ENCODE measurements at places on chromosomes 13 and 19.

- no peak for DNase-seq
Observed at GRCh38 chr13:79861731-79862130, 380.8 kb downstream of the NDFIP2 start.

DNA sequence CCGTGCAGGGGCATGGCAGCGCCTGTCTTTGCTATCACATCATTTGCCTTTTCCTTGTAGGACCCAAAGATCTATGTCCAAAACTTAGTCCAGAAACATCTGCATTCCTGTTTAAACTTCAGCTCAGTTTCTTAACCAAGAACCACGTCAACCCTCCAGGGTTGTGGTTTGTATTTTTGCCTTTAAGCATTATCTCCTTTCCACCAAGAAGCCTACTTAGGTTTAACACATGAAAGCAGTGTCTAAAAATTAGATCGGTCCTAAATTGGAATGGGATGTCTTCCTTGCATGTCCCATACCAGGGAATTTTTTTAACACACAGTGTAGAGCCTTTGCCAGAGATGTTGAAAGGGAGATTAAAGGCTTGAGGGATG lies 38.8 kb downstream of the DHRS12 start:
- no peak for DNase-seq

DNA sequence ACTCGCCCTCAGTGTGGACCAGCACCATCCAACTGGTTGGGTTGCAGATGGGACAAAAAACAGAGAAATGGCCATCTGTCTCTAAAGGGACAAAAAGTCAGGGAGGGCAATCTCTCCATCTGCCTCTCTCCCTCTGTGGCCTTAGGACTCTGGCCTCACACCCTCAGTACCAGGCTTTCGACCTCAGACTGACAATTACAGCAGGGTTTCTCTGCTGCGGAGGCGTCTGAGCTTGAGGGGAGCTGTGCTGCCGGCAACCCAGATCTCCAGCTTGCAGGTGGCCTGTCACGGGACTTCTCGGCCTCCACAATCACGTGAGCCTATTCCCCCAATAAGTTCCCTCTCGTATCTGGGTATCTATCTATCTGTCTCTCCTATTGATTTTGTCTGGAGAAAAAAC lies 27.7 kb downstream of the MLLT1 start:
- DNase-seq, result no peak

DNA sequence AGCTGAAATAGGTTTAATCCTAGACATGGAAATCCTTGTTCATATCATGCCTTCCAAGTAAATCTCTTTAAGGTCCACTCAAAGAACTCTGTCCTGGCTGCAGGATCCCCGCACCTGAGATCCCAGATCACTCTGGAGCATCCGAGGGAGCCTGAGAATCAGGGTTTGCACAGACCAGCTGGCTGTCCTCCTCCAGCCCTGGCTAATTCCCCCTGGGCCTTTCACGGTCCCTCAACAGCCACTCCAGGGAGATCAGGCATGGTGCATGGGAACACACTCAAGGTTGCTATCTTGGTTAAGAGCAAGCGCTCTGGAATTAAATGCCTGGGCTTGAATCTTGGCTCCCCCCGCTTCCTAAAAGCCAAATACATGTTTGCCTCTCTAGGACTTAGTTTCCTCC lies 130.8 kb downstream of the IRS2 start:
- no peak for DNase-seq

- DNase-seq, result no peak
Observed at GRCh38 chr19:40822161-40822560, 23.2 kb downstream of the EGLN2 start.

- no peak for DNase-seq
Observed at GRCh38 chr19:40565910-40566495, 10.7 kb upstream of the SHKBP1 start.

GRCh38 chr13:24982333-24982999 lies 113.5 kb upstream of the PABPC3 start:
- DNase-seq, result no peak

GRCh38 chr19:37172368-37173366 lies at the start of gene ZNF585A:
Gene ZNF585A (minus strand): TSS chr19:37172695. CDS start chr19:37169910, 2,785 bp downstream.
- peak; percentile 95 for DNase-seq

DNA sequence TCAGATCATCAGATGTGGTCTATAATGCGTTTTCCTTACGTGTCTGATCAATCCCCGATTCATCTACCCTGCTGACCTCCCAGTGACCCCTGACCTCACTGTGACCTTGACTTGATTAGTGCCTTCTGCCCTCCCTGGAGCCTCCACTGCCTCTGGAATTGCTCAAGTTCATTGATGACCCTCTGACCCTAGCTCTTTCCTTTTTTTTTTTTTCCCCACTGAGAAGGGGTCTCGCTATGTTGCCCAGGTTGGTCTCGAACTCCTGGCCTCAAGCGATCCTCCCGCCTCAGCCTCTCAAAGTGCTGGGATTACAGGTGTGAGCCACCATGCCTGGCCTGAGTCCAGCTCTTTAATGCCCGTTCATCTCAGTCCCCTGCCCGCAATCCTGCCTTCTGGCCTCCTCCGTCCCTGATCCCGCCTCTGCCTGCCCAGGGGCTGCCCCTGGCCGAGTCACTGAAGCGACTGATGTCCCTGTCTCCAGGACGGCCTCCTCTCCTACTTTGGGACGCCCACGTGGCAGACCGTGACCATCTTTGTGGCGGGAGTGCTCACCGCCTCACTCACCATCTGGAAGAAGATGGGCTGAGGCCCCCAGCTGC lies 4.0 kb upstream of the FTL start:
- DNase-seq, result no peak

- DNase-seq, result no peak
Observed at GRCh38 chr13:77466753-77467422, 68.6 kb upstream of the SCEL start.

- DNase-seq, result no peak
Observed at GRCh38 chr13:89486065-89486464, 1814.9 kb downstream of the SLITRK5 start.

DNA sequence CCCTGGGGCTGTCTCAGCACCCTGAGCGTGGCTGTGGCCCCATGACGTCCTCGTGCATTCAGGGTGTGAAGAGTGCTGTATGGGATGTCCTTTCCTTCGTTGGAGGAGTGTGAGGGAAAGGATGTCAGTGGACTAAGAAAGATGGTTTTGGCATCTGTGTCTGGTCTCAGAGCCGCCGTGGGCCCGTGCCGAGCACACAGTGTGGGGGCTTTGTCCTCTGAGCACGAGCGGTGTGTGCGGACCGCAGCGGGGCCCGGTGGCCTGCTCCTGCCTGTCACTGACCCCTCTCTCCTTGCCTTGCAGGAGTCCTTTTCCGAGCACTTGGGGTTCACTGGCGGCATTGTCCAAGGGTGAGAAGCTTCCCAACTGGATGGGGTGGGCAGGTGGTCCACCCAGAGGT lies 63.3 kb upstream of the LDLR start:
- DNase-seq, result no peak

GRCh38 chr13:90918536-90918935 lies 429.0 kb upstream of the MIR17HG start:
- DNase-seq, result no peak

- DNase-seq, result no peak
Observed at GRCh38 chr13:110185696-110186095, 121.3 kb downstream of the COL4A1 start.
